Activated CD8-positive, alpha-beta T cell treated with anti-CD3 and anti-CD28 coated beads, Interleukin-2, amount 10 ng/mL, durations not matched to agents 7 days and 5 days (primary cell): ENCODE measurements at places on chromosomes 7 and 10. TPM values are rescaled to one million over a fixed set of nuclear protein-coding genes. Genes with fewer than 3 reads are reported as not detected.

DNA sequence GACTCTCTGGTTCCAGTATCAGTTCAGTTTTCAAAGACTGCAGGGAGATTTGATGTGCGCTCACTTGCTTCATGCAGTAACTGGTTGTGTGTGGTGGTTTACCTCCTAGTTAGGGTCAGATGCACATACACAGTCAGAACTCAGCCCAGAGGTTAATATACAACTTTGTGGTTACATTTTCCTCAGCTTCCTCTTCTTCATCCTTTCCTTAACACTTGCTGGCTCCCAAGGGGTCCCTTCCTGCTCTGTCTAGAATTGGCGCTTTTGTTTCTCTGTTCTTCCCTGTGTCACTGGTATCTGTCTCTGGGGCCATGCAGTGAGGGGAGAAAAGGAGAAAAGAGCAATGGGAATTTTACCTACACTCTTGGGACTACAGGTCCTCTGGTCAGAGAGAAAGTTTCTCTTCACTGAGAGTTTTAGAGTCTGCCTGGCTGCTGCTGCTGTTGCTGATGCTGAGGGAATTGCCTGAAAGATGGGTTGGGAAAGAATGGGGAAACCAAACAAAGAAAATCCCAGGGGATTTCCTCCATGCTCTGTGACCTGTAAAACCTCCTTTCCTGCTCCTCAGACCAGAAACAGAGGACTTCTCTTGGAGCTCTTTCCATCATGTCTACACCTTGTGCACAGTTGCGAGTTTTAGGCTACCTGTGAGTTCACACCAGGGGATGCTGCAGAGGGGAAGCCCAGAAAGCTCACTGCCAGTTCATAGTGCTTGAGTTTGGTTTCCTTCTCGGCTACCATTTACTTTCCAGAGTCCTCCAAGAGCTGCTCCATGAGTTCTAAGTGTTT lies 74.6 kb downstream of the WDFY4 start:
- H3K27ac ChIP-seq, result no peak overlapping the region
- H3K36me3 ChIP-seq, result no peaks in the 10 kb centered on the region
- H3K4me3 ChIP-seq, result no peak overlapping the region
- peak; percentile 11 for DNase-seq

DNA sequence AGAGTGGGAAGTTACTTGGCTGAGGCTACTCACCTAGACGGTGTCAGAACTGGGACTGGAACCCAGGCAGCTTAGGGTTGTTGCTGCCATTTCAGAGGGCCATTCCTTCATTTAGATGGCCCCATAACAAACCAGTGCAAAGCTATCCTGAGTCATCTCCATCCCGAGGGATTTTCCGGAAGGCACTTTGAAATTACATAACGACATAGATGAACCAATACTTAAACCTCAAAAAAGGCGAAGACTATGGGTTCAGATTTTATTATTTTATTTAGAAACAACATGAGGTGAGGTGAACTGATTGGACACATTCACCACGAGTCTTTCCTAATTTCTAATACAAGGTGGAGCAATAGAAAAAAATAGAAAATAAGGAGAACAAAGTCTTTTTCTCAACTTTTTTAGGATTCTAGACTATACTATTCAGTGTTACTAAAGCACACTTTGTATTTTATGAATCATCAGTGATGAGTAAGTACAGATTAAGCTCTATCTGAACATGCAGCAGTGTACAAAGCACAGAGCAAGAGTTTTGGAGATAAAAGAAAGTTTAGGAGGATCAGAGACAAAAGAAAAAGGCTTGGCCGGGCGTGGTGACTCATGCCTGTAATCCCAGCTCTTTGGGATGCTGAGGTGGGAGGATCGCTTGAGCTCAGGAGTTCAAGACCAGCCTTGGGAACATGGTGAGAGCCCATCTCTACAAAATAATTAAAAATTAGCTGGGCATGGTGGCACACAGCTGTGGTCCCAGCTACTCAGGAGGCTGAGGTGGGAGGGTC lies 79.5 kb upstream of the SVIL start:
- no peaks in the 10 kb centered on the region for H3K4me1 ChIP-seq
- no peak overlapping the region for H3K27ac ChIP-seq
- H3K4me3 ChIP-seq, result no peak overlapping the region
- no peak for DNase-seq
- no peaks in the 10 kb centered on the region for H3K27me3 ChIP-seq
- peaks cover 5% of the 10 kb centered on the region for H3K36me3 ChIP-seq

DNA sequence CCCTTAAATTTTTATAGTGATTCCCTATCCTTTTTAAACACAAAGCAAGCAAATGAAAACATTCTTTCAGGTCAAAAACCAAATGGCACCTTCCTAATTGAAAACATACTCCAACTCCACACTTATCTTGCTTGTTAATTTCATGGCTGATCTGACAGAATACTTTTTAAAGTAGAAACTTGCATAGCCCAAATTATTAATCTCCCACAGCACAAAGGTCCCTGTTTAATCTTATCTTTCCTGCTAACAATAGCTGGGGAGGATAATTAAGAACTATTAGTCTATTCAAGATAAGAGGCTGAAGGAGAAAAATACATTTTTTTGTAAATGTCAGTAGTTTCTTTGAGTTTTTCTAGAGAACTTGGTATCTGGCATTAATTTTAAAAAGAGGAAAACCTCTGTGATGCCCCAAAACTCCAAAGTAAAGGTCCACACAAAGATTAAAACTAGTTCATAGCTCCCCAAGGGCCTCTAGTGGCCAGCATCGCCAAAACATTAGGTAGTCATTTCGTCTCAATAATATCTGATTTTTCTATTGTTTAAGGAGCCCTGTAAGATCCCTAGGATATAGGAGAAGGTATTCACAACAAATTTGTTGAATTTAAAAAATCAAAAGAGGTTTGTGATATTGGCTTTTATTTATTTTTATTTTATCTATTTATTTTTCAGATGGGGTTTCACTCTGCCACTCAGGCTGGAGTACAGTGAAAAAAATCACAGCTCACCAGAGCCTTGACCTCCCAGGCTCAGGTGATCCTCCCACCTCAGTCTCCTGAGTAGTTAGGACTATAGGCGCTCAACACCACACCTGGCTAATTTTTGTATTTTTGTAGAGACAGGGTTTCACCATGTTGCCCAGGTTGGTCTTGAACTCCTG lies 14.7 kb downstream of the CDNF start:
- H3K4me1 ChIP-seq, result peaks cover 8% of the 10 kb centered on the region
- H3K27ac ChIP-seq, result no peak overlapping the region
- peak; percentile 61 for DNase-seq
- no peak overlapping the region for H3K4me3 ChIP-seq

GRCh38 chr10:22683140-22683389 lies 31.3 kb downstream of the PIP4K2A start:
- DNase-seq, result no peak
- peaks cover 44% of the 10 kb centered on the region for H3K36me3 ChIP-seq
- peak overlapping the region; percentile 61 for H3K4me3 ChIP-seq
- H3K4me1 ChIP-seq, result peaks cover 86% of the 10 kb centered on the region
- no peaks in the 10 kb centered on the region for H3K27me3 ChIP-seq
- H3K27ac ChIP-seq, result peak overlapping the region; percentile 99

GRCh38 chr7:131616487-131617200 lies 60.2 kb upstream of the PODXL start:
- H3K27me3 ChIP-seq, result peaks cover 3% of the 10 kb centered on the region
- no peaks in the 10 kb centered on the region for H3K36me3 ChIP-seq
- no peaks in the 10 kb centered on the region for H3K4me1 ChIP-seq
- H3K4me3 ChIP-seq, result no peak overlapping the region
- DNase-seq, result no peak

GRCh38 chr7:81845744-81846241 lies 75.9 kb upstream of the HGF start:
- no peak overlapping the region for H3K27ac ChIP-seq
- no peaks in the 10 kb centered on the region for H3K36me3 ChIP-seq
- H3K4me1 ChIP-seq, result no peaks in the 10 kb centered on the region
- no peak for DNase-seq
- H3K4me3 ChIP-seq, result no peak overlapping the region

- peaks cover 23% of the 10 kb centered on the region for H3K4me1 ChIP-seq
- DNase-seq, result peak; percentile 45
- H3K27me3 ChIP-seq, result peaks cover 42% of the 10 kb centered on the region
- H3K36me3 ChIP-seq, result no peaks in the 10 kb centered on the region
- H3K4me3 ChIP-seq, result peak overlapping the region; percentile 73
- H3K27ac ChIP-seq, result no peak overlapping the region
Observed at GRCh38 chr7:37920849-37921805, 687 bp downstream of the EPDR1 start.

DNA sequence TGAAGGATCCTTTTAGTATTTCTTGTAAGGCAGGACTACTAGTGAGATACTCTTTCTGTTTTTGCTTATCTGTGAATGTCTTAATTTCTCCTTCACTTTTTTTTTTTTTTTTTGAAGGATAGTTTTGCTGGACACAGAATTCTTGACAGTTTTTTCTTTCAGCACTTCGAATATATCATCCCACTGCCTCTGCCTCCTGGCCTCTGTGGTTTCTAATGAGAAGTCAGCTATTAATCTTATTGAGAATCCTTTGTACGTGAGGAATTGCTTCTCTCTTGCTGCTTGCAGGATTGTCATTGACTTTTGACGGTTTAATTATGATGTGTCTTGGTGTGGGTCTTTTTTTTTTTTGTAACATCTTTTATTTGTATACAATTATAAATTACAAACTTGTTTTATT lies 12.6 kb upstream of the WAC start:
- no peak for DNase-seq
- H3K27me3 ChIP-seq, result peaks cover 9% of the 10 kb centered on the region
- peaks cover 25% of the 10 kb centered on the region for H3K36me3 ChIP-seq
- no peak overlapping the region for H3K4me3 ChIP-seq
- H3K4me1 ChIP-seq, result no peaks in the 10 kb centered on the region

GRCh38 chr7:54904130-54904529 lies 114.7 kb upstream of the EGFR start:
- H3K27me3 ChIP-seq, result no peaks in the 10 kb centered on the region
- no peak overlapping the region for H3K4me3 ChIP-seq
- DNase-seq, result no peak

- H3K36me3 ChIP-seq, result no peaks in the 10 kb centered on the region
- H3K27ac ChIP-seq, result no peak overlapping the region
- H3K4me3 ChIP-seq, result no peak overlapping the region
Observed at GRCh38 chr10:81817596-81818170, 57.3 kb upstream of the NRG3 start.

- DNase-seq, result no peak
- peaks cover 11% of the 10 kb centered on the region for H3K27me3 ChIP-seq
Observed at GRCh38 chr10:31611161-31611560, 292.1 kb downstream of the ZEB1 start.

- H3K4me3 ChIP-seq, result no peak overlapping the region
- H3K4me1 ChIP-seq, result no peaks in the 10 kb centered on the region
- no peaks in the 10 kb centered on the region for H3K27me3 ChIP-seq
- DNase-seq, result no peak
Observed at GRCh38 chr10:120111628-120112027, 219.1 kb downstream of the SEC23IP start.

TRIM74 gene
- total RNA-seq, result 1.4 TPM

- H3K27ac ChIP-seq, result no peak overlapping the region
- H3K27me3 ChIP-seq, result no peaks in the 10 kb centered on the region
- DNase-seq, result no peak
- no peaks in the 10 kb centered on the region for H3K4me1 ChIP-seq
Observed at GRCh38 chr7:123210986-123211385, 11.2 kb upstream of the SLC13A1 start.

- no peak overlapping the region for H3K27ac ChIP-seq
- no peaks in the 10 kb centered on the region for H3K36me3 ChIP-seq
- no peak for DNase-seq
- no peak overlapping the region for H3K4me3 ChIP-seq
- H3K4me1 ChIP-seq, result no peaks in the 10 kb centered on the region
- peaks cover 14% of the 10 kb centered on the region for H3K27me3 ChIP-seq
Observed at GRCh38 chr7:131605280-131605878, 49.0 kb upstream of the PODXL start.

- no peak overlapping the region for H3K4me3 ChIP-seq
- H3K27me3 ChIP-seq, result no peaks in the 10 kb centered on the region
- H3K36me3 ChIP-seq, result no peaks in the 10 kb centered on the region
- H3K27ac ChIP-seq, result peak overlapping the region; percentile 47
- H3K4me1 ChIP-seq, result peaks cover 16% of the 10 kb centered on the region
Observed at GRCh38 chr10:29703271-29703670, 68.5 kb upstream of the SVIL start.

DNA sequence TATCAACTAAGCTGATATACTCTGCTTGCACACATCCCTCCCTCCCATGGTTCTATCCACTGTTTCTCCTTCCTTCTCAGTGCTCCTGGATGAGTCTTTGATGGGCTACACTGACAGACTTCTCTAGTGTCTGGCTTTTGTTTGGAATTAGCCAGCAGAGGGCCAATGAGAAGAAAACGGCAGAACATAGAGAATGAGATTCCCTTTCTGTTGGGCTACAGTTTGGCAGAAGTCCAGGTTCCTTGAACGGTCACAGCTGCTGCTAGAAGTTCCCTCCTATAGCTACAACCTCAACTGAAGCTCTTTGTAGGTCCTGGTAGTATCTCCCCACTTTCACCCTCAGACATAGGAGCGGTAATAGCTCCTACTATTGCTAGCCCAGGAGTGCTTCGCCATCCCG lies 251.1 kb upstream of the LRRN3 start:
- H3K36me3 ChIP-seq, result no peaks in the 10 kb centered on the region
- peaks cover 11% of the 10 kb centered on the region for H3K4me1 ChIP-seq

UPF2 gene
- total RNA-seq, result 32.7 TPM

SORCS1 gene
- total RNA-seq, result not detected

GRCh38 chr10:103828587-103829197 lies 26.7 kb downstream of the SH3PXD2A start:
- no peaks in the 10 kb centered on the region for H3K36me3 ChIP-seq
- peaks cover 7% of the 10 kb centered on the region for H3K4me1 ChIP-seq
- peaks cover 25% of the 10 kb centered on the region for H3K27me3 ChIP-seq
- no peak for DNase-seq
- no peak overlapping the region for H3K4me3 ChIP-seq

ARID5B gene
- 21.6 TPM for total RNA-seq

GRCh38 chr7:45155357-45155900 lies 2.2 kb upstream of the RAMP3 start:
- peaks cover 25% of the 10 kb centered on the region for H3K27me3 ChIP-seq
- H3K27ac ChIP-seq, result no peak overlapping the region
- no peaks in the 10 kb centered on the region for H3K36me3 ChIP-seq
- peaks cover 2% of the 10 kb centered on the region for H3K4me1 ChIP-seq
- DNase-seq, result no peak
- no peak overlapping the region for H3K4me3 ChIP-seq

ZNF488 gene
- not detected for total RNA-seq

DNA sequence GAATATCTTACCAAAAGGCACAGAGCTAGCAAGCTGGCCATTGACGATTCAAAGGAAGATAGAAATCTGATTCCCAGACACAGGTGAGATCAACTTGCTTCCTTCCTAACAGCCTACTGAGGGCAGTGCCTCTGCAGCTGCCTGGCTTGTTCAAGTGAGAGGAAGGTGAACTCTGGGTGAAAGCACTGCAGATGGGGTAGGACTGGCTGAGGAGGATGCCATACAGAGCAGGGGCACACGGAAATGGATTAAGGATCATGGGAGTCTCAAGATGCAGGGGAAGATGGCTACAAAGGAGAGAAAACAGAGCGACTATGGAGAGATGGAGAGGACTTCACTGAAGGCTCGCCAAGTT lies 34.4 kb upstream of the GPAM start:
- H3K27me3 ChIP-seq, result peaks cover 9% of the 10 kb centered on the region
- H3K4me1 ChIP-seq, result no peaks in the 10 kb centered on the region
- no peak overlapping the region for H3K27ac ChIP-seq
- H3K4me3 ChIP-seq, result no peak overlapping the region
- no peak for DNase-seq

CAMK2B gene
- total RNA-seq, result not detected

- no peak overlapping the region for H3K27ac ChIP-seq
- DNase-seq, result no peak
- no peak overlapping the region for H3K4me3 ChIP-seq
- H3K27me3 ChIP-seq, result peaks cover 14% of the 10 kb centered on the region
- H3K4me1 ChIP-seq, result no peaks in the 10 kb centered on the region
Observed at GRCh38 chr10:110629680-110630191, 14.4 kb upstream of the RBM20 start.

- no peak for DNase-seq
- no peaks in the 10 kb centered on the region for H3K36me3 ChIP-seq
- H3K4me1 ChIP-seq, result no peaks in the 10 kb centered on the region
- H3K4me3 ChIP-seq, result no peak overlapping the region
- no peaks in the 10 kb centered on the region for H3K27me3 ChIP-seq
Observed at GRCh38 chr7:49398746-49399145, 374.7 kb upstream of the VWC2 start.
